ENCODE measurements at places on chromosomes 2 and 18.

DNA sequence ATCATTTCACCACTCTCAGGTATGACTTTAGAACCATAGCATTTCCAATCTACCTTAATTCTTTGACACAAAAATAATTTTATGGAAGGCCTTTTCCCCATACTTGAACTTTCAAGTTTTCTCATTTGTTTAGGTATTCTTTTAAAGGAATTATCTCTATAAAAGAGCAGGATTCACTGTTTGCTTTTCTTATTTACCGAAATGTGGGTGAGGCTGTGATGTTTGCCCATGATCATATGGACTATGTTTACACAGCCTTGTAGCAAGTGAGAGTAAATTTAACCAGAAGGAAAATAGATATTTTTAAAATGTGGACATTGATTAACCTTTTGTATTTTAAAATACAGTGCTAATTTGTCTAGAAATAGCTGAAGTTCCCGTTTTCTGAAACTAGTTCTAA is 26.3 kb downstream of the CAB39 start:
- DNase-seq, result no peak

DNA sequence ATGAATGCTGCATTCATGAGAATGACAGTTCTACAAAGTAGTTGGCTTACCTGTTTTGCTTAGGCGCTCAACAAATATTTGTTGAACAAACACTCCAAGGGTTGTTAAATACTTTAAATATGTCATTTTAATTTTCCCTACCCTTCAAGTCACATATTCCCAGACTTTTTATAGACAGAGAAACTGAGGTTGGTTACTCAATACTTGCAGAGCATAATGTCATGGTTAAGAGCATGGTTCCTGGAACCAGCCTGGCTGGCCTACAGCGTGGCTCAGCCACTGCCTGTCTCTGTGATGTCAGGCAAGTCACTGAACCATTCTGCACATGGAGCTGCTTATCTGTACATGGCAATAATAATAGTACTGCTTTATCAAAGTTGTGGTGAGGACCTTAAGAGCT is 120.0 kb upstream of the STK17B start:
- DNase-seq, result no peak

- DNase-seq, result no peak
Observed at GRCh38 chr2:101811226-101812015, 113.9 kb downstream of the MAP4K4 start.

DNA sequence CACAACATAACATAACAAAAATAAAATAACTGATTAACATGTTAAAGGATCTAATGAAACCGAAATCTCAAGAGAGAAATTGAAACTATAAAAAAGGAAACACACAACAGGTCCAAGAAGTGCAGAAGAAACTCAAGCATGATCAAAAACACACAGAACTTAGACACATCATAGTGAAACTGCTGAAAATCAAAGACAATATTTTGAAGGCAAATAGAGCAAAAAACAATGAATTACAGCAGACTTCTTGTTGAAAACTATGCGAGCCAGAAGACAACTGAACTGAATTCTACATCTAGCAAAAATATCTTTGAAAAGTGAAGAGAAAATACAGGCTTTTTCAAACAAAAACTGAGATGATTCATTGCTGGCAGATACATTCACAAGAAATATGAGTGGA is 61.3 kb downstream of the UGP2 start:
- no peak for DNase-seq

DNA sequence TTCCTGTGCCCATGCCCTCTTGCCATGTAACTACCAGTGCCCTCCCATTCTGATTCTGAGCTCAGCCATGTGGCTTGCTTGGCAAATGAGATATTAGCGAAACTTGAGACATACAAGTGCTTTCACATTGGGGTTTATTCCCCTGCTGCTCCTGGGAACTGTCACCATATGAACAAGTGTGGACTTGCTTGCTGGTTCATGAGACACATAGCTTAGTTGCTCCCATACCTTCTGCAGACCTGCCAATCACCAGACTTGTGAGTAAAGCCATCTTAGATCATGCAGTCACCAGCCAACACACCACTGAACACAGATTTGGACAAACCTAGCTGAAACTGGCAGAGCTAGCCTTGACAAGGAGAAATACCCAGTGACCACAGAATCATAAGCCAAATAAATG is 155.1 kb downstream of the SS18 start:
- no peak for DNase-seq

GRCh38 chr2:63614983-63615945 is 26.5 kb downstream of the MDH1 start:
- no peak for DNase-seq

DNA sequence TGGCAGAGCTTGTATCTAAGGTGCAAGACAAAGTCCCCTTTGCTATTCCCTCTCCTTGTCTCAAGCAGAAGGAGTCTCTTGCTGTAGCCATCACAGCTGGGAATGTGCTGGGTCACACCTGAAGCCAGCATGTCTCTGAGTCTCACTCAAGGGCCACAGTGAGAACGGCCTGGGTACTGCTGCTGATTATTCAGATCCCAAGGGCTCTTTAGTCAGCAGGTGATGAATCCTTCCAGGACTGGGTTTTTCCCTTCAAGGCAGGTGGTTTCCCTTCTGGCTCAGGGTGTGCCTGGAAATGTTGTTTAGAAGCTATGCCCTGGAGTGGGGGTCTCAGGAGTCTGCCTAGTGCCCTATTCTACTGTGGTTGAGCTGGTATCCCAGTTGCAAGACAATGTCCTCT is 356.3 kb downstream of the PARD3B start:
- no peak for DNase-seq

- no peak for DNase-seq
Observed at GRCh38 chr18:31595121-31595771, 3.6 kb downstream of the TTR start.

GRCh38 chr18:45687621-45688020 is 36.4 kb upstream of the SLC14A1 start:
- DNase-seq, result no peak

GRCh38 chr18:35089891-35090550 is 48.8 kb downstream of the MAPRE2 start:
- no peak for DNase-seq

DNA sequence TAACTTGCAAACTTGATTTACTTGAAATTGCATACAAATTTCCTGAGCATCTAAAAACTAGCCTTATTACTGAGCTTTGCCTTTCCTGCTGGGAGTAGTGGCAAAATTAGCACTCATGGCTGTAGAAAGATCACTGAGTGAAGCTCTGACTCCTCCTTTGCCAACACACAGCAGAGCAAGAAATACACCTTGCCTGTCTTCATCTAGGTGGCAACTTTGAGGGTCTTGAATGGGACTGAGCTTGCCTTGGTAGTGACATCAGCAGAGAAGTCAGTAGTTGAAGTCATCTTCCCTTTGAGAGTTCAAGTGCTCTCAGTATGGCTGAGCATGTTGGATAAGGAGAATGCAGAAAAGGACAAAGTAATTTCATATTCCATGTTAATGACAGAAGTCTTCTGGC is 5.9 kb downstream of the RRM2 start:
- DNase-seq, result no peak

DNA sequence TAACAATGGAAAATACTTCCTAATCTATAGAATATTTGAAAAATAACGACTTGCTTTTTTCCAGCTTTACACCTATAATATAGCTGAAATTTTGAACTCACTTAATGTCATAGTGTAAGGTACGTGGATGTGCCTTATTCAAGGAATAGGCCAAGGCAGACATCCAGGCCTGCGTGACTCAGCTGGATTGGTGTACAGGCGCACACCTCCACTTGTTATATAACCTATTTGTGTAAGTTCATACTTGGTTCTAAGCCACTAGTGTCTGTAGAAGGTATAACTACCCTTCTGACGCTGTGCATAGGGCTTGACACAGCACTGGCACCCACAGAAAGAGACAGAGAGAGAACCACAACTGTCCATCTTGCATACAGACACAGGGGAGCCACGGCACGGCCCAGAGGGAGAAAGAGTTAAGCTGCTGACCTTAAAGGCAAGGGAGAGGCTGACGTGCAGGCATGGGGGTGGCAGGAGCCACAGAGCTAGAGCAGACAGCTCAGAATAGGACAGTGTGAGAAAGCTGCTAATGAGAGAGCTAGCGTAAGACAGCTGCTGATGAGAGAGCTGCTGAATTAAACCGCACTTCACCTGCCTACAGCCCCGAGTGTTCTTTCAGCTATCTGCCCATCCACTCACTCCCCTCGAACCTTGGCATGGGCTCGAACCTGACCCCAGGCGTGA is 16.1 kb downstream of the CCDC178 start:
- DNase-seq, result no peak

- DNase-seq, result no peak
Observed at GRCh38 chr2:200264631-200265030, 41.9 kb upstream of the SPATS2L start.

DNA sequence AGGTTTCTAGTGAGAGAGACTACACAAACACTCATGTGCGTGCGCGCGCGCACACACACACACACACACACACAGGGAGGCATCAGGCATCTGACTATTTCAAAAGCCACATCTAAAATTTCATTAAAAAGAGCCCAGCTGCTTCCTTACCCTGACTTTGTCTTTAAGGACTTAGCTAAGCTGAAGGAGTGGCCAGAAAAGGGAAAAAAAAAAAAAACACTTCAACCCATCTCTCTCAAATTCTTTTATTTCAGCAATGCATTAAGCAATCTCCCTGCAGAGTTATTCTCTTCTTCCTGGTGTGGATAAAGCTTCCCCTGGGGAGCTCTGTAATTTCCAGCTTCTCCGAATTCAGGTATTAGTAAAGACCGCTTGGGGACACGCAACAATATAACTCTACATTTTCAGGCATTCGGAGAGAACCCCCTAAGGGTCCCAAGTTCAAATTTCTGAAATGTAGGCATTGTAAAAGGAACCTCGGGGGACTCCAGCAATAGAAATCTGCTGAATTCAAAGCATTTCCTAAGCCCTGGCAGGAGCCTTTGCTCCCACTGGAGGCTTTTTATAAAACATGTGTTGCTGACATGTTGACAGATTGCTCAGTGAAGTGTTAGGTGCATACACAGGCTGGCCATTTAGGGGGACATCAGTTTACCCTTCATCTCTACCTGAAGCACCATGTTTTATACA is 67.0 kb downstream of the ZNF521 start:
- DNase-seq, result no peak

GRCh38 chr2:146561996-146562395 is 1282.8 kb upstream of the ACVR2A start:
- no peak for DNase-seq

GRCh38 chr2:205994344-205994743 is 91.6 kb downstream of the INO80D start:
- no peak for DNase-seq

GRCh38 chr2:102235491-102235890 is 48.7 kb downstream of the IL1RL2 start:
- DNase-seq, result no peak

- DNase-seq, result no peak
Observed at GRCh38 chr2:7835693-7836680, 845.9 kb upstream of the ID2 start.

DNA sequence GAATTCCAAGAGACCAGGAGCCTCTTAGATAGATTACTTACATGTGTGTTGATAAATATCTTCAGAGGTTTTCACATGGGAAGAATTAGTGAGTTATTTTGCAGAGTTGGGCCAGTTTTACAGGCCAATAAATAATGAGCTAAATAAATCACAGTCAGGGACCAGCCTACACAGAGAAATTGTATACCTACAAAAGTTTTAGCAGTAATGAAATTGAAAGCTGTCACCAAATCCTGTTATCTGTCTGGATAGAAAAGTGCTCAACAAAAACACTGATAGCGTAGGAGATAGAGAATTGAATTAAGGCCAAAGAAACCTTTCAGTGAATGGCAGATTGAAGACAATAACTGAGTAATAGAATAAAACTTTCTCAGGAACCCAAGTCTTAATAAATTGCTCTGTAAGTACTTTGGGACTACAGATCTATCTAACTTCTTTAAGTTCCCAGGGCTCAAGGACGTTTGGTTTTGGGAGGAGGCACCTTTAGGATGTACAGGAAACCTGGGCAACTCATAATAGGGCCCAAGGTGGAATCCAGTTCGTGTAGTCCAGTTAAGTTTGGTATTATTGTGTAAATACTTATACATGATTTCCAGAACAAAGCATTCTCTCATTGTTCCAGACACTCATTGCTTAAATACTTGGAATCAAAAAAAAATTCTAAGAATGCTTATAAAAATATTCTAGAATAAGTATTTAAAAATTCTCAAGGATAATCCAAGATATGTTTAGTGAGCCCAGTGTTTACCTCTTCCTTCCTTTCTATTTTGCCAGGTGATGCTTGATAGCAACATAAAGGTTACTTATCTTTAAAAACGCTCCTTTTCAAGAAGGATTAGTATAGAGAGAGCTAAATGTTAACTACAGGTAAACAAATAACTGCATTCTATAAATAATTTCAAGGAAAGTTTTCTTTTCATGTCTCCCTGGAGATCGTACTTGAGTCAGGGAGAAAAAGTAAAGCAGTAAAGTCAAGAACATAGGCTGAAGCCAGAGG is 134.5 kb downstream of the NCKAP5 start:
- DNase-seq, result no peak

- DNase-seq, result no peak
Observed at GRCh38 chr2:58686776-58687175, 445.7 kb upstream of the FANCL start.

GRCh38 chr2:97781981-97782380 is 68.6 kb downstream of the ZAP70 start:
- DNase-seq, result no peak

DNA sequence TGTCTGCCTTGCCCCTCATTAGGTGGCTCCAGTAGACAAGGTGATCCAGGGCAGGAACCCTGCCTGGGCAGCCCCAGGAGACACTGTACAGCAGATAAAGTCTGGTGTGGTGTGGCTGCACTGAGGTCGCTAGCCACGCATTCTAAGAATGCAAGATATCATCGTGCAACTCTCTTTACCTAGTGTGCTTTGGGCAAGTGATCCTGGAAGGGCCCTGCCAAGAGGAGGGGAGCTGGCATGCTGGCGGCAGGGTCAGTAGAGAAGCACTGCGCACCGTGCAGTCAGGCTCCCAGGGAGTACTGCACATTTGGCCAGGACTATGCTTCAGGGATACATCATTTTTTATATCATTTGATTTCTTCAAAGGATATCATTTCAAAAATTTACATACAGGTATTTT is 195.3 kb upstream of the SMAD2 start:
- DNase-seq, result no peak

DNA sequence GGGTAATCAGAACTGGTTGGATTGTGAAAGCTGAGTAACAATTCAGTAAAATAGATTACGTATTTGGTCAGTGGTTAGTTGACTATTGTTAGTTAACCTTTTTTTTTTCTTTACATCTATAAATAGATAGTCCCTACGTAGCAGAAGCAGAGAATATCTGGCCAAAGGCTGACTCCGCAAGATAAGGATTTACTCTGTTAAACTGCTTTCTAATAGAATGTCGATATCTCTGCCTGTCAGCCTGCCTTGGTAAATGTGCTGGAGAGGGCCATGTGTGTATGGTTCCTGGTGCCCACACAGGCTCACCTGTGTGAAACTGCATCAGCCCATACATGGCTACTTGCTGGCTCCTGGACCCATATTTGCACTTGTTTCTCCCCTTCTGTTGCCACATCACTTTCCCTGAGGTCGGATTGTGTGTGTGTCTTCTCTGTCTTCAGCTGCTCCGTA is 94.4 kb downstream of the CRIM1 start:
- no peak for DNase-seq

GRCh38 chr2:160557903-160558302 is 64.3 kb upstream of the RBMS1 start:
- no peak for DNase-seq

Data from activated naive CD8-positive, alpha-beta T cell treated with anti-CD3 and anti-CD28 coated beads, Interleukin-2, amount 50 U/mL, for 16 hours (primary cell).